ENCODE measurements at places on chromosomes 6 and 20.

- DNase-seq = no peak
Observed at GRCh38 chr6:83108378-83108777, 40.9 kb downstream of the DOP1A start.

GRCh38 chr6:108555399-108556052 lies 5.2 kb upstream of the FOXO3 start:
- no peak for DNase-seq

DNA sequence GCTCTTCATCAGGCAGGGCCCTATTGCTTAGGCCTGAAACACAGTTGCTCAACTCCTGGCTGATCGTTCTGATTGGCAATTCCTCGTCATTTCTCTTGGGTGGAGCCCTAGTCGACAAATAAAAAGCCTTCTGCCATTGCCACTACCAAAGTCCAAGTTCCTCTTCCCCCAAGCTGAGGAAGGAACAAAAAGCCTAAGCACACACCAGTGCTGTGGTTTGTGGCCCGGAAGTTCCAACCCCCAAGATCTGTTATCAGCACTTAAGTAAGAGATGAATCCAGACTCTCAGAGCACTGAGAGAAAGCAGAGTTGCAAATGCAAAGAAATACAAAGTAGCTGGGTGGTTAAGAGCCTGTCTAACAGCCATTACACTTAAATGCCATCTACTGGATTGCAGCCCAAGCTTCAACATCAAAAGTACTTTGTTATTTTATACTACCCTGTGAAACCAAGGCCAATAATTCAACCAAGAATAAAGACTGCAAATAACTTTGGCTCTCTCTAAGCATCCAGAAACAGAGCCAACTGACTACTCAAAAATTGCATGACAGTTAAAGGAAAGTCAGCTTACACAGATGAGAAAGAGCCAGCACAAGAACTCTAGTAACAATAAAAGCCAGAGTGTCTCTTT lies 1024.0 kb downstream of the GRIK2 start:
- no peak for DNase-seq

GRCh38 chr6:39646751-39647420 lies 78.3 kb downstream of the KIF6 start:
- DNase-seq = no peak

DNA sequence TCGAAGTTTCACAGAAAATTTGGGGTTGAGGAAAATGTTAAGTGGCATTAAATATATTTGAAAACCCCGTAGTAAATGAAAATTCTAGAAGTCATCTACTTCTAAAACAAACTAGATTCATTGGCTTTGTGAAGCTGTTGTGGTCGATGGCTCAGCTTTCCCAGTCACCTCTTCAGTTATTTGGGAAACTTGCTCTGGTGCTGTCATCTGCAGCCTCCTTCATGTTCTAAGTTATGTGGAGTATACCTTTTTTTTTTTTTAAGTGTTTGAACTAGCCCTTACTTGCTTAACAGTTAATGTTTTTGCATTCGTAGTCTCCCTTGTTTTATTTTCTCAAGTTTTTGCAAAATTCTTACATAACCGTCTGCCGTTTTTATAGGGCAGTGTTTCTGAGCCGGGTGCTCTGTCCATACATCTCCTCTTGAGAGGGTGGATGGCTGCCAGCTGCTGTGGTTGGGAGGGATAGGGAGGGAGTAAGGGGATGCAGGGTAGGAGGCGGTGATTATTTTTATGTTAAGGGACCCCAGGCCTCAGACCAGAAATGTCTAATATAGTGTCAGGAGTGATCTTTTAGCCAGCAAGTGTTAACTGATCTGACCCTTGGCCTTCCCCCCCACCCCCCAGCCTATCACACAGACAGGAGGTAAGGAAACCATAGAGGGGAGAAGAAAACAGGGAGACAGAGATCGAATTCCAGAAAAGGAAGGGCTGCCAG lies 7.1 kb downstream of the RREB1 start:
- peak; percentile 1 for DNase-seq

DNA sequence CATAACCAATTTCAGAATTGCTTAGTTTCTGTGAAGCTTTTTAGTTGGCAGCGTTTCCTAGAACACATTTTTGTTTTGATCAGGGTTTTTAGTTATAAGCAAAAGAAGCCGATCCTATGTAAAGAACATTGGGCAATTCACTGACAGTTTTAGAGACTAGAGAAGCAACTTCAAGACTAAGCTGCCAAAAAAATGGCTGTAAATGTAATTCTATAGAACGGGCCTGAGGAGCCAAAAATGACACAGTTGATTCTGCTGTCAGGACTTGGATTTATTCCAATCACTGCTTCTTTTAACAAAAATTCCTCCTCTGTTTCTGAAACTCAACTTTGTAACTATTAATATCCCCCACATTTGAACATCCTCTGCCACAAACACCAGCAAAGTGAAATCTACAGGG lies 236.0 kb upstream of the EYS start:
- DNase-seq = no peak

- DNase-seq = no peak
Observed at GRCh38 chr6:16398587-16398986, 160.2 kb downstream of the GMPR start.

DNA sequence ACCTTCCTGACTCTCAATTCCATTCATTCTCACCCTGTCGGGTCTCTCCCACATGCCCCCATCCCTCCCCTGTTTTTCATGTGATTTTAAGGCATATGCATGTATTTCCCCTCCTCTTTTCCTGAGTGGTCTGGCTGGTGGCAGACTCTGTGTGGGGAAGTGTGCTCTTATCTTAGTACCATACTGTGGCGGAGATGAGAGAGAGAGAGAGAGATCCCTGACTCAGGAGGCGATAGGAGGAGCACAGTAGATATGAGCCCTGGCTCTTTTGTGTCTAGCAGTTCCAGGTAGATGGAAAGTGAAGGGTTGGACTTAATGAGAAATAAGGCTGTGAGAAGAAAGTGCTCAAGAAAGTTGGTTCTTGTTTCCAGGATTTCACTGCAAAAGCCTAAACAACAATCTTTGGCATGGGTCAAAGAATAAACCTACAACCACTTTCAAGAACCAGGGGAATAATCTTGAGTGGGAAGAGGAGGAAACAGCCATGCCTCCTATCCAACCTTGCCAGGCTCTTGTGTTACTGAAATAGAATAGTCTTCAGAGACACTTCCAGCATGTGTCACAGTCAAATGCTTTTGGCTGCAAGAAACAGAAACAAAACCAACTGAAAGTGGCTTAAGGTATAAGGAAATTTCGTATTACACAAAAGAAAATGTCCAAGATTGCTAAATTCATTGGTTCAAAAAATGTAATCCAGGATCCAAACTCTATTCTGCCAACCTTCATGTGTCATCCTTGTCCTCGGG lies 123.8 kb upstream of the MYLIP start:
- DNase-seq = peak; percentile 11

DNA sequence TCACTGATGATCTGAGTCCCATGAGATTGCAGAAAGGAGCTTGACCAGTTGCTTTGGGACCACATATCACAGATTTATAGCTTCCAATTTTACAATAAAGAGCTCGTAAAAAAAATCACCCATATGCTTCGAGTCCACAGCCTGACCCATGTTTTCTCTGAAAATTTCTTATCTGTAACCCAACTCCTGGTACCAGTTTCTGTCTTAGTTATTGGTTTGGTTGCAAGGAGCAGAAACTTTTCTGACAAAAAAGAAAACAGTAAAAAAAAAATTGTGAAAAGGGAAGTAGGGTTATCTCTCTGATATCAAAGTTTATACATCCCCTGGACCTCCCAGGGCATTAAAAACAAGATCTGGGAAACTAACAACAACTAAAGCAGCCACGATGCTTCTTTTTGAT lies 30.8 kb upstream of the BPIFA2 start:
- no peak for DNase-seq

GRCh38 chr6:110573136-110573535 lies 96.7 kb upstream of the SLC22A16 start:
- DNase-seq = no peak

GRCh38 chr6:3793545-3793944 lies 42.0 kb upstream of the PXDC1 start:
- no peak for DNase-seq

GRCh38 chr20:24469116-24469893 lies at the start of gene SYNDIG1:
Gene SYNDIG1, plus strand, starts transcription at chr20:24469629. Its CDS starts 73,469 bp downstream, at chr20:24543098.
- no peak for DNase-seq

- DNase-seq = peak; percentile 80
Observed at GRCh38 chr6:136772685-136773472, 19.4 kb downstream of the MAP3K5 start.

GRCh38 chr6:83057705-83058321 lies 7.8 kb downstream of the UBE3D start:
- DNase-seq = no peak

- peak; percentile 2 for DNase-seq
Observed at GRCh38 chr20:60477958-60478357, 519.7 kb downstream of the CDH26 start.

DNA sequence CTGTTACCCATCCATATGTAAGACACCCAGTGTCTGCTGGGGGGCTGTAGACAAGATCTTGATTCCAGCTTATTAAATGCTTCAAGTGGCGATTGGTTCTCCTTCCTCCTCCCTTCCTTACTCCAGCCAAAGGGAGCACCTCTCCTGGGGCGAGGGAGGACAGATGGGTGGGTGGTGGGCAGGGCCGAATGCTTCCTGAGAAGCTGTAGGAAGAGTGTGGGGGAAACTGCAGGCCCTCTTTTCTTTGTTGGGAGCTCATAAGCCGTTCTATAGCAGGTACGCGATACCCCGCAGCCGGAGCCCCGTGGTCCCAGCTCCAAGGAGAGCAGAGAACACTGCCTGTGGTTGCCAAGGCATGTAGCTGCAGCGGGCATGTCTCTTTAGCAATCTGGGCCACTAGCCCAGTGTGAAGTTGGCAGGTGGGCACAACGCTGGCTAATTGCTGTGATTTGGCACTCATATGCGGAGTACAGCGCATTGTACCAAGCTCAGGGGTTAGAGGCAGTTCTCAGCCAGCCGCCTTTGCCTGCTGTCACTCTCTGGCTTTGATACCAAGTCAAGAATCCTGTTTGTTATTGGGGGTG lies 14.7 kb upstream of the KCNG1 start:
- no peak for DNase-seq

DNA sequence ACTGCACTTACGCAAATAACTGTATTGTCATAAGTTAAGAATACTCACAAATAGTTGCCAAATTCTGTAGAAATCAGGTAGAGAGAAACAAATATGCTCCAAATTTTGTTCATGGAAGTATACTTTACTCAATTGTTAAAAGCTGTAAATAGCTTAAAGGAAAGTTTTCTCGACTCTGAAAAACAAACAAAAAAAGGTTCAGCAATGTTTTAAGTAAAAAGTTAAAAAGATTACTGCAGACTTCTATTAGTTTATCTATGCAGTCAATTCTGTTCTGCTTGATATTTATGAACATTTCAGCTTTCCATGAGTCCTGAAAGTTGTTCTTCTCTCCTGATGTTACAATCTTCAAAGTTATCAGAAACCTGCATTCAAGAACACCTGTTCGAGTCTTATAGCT lies 37.5 kb upstream of the FAM8A1 start:
- DNase-seq = no peak

GRCh38 chr20:2755451-2756055 lies 44.9 kb downstream of the CPXM1 start:
- no peak for DNase-seq
